GM13977 (cell line): ENCODE measurements at places on chromosomes 1 and 21.
A peak's percentile ranks its signal among the peaks of the same experiment; 100 is the strongest.

DNA sequence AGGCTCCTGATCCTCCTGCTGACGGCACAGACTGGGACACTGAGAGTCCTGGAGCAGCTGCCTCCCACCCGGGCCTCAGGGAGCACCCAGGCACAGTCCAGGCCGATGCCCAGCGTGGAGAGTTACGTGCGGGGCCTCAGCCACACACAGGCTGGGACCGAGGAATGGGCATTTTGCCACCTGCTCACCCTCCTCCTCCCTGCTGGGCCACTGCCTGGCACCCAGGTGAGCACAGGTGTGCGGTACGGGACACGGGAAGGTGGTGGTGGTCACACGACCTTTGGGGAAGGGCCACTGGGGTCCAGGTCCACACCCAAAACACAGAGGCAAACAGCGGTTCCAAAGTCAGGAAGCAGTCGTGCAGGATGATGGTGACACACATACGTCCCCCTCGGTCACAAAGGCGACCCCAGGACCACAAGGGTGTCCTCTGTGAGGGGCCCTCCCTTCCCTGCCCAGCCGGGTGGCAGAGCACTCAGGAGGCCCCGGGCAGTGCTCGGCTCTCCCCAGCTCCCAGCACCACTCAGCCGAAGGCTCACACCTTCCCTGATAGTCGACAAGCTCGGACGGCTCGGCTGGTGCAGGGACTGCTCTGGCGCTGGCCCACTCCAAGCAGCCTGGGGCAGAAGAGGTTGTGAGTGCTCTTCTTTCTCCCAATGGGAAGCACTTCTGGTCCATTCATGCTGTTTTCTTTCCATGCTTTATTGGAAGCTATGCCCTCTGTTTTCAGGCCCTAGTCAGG is 14.3 kb downstream of the MORN1 start:
- DNase-seq = no peak

DNA sequence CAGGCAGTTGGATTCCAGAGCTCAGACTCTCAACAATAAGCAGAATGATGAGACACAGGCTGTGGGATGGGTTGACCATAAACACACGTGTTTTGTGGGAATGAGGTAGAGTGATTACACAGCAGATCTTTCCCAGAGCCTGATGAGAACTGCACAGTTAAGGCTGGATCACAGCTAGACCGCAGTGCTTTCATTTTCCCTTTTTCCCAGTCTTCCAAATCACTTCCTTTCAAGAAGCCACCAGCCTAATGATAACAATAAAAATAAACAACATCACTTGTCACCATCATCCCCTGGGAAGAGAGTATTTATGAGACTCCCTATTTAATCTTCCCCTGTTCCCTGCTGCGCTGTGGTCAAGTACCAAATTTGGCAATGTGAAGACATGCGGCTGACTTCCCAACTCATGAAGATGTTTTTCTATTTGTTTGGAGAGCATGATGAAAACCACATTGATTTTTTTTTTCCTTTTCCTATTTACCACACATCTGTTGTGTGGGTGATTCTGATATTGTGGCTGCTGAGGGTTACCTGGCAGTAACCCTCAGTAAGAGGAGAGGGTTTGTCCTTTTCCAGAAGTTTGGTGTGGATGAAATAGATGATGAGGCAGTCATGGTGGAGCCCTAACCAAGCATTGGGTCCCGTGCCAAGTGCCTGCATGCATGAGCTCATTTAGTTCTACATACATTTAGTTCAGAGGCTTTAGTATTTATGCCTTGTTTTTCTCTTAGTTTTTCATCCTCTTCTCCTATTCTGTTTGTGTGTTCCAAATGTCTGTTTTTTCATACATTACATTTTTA is 248.9 kb upstream of the HOOK1 start:
- no peak for DNase-seq

GRCh38 chr1:67020304-67020703 is 33.6 kb downstream of the SLC35D1 start:
- no peak for DNase-seq

- DNase-seq = no peak
These were observed 6.2 kb downstream of the TNFRSF18 start for GRCh38 chr1:1199961-1200875.

- no peak for DNase-seq
These were observed 89.2 kb downstream of the SLC35F3 start for GRCh38 chr1:233993651-233994050.

DNA sequence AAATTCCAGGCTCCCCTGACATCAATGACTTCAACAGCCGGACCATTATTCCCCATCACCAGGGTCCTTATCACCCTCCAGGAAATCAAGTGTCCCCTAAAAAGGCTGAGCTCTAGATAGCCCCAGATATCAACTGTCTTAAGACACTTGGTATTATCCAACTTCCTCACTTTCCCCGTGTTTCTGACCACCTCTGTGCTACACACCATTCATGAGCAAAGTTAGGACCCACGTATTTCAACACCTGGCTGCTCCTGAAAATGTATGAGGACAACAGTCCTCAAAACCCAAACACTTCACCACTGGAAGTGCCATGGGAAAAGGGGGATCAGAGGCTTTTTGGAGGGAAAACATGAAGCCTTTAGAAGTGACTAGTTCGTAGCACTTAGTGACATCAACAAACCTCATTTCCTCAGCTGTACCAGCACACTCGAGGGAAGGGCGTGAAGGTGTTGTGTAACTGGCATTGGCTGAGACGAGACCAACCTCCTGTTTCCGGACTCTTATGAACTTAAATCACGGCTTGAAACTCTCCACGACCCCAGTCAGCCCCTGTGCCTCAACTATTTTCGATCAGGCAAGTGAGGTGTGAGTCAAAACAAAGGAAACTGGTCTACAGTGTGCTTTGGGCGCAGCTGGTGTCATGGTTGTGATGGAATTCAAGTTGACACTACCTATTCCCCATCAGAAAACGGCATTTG is 4.1 kb upstream of the CHD5 start:
- no peak for DNase-seq

GRCh38 chr21:46115441-46116188 is 17.7 kb downstream of the COL6A2 start:
- DNase-seq = no peak

DNA sequence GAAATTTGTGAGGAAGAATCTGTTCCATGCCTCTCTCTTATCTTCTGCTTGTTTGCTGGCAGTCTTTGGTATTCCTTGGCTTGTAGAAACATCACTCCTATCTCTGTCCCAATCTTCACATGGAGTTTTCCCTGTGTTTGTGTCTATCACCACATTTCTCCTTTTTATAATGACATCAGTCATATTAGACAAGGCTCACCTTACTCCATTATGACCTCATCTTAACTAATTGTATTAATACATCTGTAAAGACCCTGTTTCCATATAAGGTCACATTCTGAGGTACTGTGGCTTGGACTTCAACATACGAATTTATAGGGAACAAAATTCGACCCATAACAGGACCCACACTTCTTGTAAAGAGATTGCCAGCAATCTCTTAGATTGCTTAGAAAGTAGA is 72.3 kb upstream of the POGK start:
- DNase-seq = no peak

DNA sequence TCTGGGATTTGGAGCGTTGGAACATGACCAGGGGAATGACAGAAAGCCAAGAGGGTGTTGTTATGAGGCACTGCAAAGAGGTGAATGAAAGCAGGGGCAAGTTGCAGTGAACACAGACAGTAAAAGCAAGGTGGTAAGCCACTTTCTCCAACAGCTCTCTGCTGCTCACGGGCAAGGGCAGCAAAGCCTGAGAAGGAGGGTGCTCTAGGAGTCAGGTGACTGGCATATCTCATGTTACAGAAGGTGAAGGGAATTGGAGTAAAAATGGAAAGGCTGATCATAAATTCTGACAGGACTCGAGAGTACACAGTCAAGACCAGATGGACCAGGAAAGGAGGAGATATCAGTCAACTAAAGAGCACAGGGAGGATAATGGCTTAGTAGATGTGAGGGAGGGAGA is 14.5 kb downstream of the VAV3 start:
- DNase-seq = no peak

GRCh38 chr1:206808615-206809014 is 36.3 kb upstream of the IL10 start:
- no peak for DNase-seq

DNA sequence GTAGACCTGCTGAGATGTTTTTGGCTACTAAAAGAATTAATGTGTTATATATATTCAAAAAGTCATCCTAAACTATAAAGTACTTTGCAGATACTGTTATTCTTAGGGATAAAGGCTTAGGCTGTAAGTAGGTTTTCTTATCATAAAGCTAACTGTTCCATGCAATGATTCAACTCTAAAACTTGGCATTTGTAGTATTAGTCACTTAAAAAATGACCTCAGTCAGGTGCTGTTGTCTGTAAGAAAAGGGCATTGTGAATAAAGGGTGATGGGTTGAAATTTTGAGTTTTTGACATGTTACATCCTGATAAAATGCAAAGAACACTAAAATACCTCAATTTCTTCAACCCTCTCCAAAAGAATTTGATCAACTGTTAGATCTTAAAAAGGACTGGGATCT is 32.9 kb downstream of the ADCY10 start:
- DNase-seq = no peak

DNA sequence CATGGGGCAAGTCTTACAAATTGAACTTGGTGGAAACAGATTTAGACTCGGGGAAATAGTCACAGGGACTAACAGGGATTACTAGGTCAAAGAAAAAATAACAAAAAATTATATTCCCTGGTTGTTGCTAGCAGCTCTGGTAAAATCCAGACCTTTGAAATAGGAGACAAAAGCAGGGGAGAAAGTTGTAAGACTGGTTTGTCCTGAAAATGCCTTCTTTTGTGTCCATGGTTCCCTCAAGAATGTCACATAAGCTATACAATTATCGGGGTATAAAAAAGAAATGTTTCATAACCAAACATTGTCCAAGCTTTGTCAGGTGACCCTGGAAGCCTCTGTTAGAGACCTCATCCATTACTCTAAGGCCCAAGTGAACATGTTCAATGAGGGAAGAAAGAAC is 33.1 kb downstream of the KIAA0319L start:
- no peak for DNase-seq

DNA sequence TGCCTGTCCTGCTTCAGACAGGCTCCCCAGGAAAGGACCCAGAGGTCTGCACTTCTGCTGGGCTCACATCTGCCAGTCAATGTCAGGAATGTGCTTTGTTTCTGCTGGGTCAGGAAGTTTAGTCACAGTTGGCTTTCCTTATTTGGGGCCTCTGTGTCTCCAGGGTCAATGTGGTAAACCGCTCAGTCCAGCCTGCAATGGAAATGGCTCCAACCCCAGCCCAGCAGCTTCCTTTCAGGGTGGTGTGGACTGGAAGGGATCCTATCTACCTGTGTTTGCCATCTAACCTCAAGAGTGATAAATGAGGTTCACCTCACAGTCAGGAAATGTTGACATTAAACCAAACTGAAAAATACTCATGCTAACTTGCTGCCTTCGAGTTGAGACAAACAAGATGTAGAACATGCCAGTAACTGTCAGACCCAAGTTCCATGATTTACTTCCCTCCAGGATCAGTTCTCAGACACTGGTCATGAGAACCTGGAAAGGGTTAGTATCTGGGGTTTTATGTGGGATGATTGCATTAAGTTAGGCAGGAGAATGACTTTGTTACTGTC is 20.3 kb downstream of the ENO1 start:
- no peak for DNase-seq

DNA sequence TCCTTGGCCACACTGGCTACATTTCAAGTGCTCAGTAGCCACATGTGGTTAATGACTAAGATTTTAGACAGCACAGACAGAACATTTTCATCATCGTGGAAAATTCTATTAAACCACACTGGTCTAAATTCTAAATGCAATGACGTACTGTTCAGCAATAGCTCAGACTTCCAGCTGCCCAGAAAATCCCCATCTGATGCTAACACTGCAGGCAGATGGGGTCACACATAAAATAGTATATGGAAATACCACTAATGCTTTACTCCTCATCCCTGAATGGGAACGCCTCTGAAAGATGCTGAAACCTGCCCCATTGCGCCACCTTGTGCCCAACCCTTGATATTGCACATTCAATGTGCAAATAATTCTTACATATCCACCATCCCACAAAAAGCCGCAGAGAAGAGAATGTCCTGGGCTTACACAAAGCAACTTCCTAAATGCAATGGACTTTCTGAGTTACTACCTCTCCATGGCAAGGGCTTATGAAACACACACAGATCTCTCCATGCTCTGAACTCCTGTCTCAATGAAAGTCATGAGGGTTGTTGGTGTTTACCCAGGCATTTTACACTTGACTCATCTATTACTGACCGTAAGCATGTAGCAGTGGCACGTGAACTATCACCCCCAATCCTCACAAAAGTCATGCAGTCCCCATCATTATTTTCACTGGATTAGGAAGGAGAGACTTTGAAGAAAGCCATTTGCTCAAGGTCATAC is 20.3 kb upstream of the SLC5A9 start:
- DNase-seq = peak; percentile 40

- DNase-seq = no peak
These were observed 11.1 kb upstream of the CHI3L1 start for GRCh38 chr1:203197625-203198024.

GRCh38 chr21:35843911-35844667 is 216.2 kb downstream of the SETD4 start:
- DNase-seq = no peak

DNA sequence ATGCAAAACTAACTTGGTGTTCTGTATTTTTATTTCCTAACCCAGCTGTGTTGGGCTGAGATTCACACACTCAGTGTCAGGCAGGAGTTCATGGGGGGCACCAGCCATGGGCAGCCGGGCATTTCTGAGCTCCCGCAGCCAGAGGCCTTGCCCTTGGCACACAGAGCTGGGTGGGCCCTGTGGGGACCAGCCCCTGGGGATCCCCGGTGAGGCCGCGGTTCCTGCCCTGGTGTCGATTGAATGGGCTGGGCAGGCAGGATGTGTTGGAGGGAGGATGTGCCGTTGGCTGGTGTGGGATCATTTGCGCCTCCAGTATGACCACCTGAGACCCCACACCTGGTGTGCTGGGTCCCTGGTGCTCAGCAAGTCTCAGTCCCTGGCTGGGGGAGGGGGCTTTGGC is 91.0 kb downstream of the PRDM16 start:
- no peak for DNase-seq

DNA sequence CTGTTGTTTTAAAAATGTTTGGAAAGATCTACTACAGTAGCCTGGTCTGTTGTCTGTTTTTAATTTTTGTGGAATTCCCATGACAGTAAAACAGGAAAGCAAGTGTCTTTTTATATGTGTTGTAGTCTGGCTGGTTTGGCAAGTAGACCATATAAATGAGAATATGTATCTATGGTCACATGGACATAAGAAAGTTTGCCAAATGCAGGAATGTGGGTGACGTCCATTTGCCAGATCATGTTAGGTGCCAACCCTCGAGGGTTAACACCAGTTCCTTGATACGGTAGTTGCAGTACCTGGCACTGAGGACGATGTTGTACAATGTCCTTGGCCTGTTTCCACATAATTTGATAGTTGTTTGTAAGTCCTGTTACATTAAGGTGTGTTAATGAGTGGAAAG is 6.2 kb downstream of the DAP3 start:
- no peak for DNase-seq

DNA sequence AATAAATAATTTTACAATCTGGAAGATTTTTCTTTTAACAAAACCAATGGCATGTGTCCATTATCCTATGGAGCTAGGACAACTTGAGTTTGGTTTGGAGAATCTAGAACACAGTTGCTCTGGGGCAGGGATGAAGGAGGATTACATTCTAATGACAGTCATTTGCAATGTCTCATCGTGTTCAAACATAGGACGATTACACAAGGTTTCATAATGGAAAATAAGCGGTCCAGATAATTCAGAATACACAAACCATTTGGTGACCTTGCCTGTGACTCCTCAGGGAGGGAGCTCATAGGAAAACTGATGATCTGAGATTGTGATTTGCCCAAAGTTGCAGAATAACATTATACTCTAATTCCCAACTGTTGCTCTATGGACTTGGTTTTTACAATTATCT is 27.6 kb upstream of the RGL1 start:
- no peak for DNase-seq
